ENCODE measurements at places on chromosomes 6 and 20.
A peak's percentile ranks its signal among the peaks of the same experiment; 100 is the strongest.

- no peak for DNase-seq
- peaks cover 93% of the 10 kb centered on the region for H3K27me3 ChIP-seq
- no peak overlapping the region for H3K27ac ChIP-seq
- no peak overlapping the region for H3K4me3 ChIP-seq
- H3K4me1 ChIP-seq: peaks cover 43% of the 10 kb centered on the region
Measured at GRCh38 chr6:30462482-30462881, 26.8 kb upstream of the HLA-E start.

DNA sequence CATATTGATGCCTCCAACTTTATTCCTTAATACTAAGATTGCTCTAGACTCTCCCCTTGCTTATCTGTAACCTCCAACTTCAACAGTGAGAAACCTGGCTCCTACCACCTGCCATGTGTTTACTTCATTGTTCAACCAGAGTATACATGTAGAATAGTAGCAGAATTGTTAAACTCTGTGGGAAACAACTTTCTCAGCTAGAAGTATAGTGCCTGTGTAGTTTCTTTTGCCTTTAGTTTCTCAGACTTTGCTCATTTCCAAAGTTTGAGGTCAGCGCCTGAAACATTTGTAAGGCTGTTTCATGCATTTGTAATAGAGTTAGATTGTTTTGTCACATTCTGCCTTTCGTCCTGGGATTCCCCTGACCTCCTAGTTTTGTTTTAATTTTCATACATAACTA is 34.9 kb upstream of the HECA start:
- H3K27ac ChIP-seq: no peak overlapping the region
- DNase-seq: no peak
- peaks cover 4% of the 10 kb centered on the region for H3K27me3 ChIP-seq
- no peaks in the 10 kb centered on the region for H3K36me3 ChIP-seq

DNA sequence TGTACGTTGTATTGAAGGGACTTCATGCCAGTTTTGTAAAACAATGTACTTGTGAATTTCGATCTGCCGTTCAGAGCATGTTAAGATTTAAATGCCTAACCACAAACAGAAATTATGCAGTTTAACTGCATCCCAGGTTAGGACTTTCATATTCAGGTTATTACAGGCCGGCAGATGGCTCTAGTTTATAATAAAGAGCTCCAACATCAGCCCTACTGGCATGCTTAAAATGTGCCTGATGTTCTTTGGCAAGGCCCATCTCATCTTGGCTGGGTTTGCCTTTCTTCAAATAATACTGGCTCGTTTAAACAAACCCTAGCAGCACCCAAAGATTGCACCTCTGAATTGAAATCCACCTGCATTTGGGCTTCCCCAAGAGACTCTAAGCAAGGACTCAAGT is 169.3 kb upstream of the RIN2 start:
- H3K27ac ChIP-seq: no peak overlapping the region
- no peaks in the 10 kb centered on the region for H3K36me3 ChIP-seq
- no peak for DNase-seq
- peaks cover 2% of the 10 kb centered on the region for H3K4me1 ChIP-seq
- H3K4me3 ChIP-seq: no peak overlapping the region

GRCh38 chr6:11672256-11672655 is 106.3 kb downstream of the ADTRP start:
- H3K27ac ChIP-seq: no peak overlapping the region
- no peak for DNase-seq
- H3K4me1 ChIP-seq: peaks cover 10% of the 10 kb centered on the region
- H3K36me3 ChIP-seq: peaks cover 3% of the 10 kb centered on the region
- H3K4me3 ChIP-seq: no peak overlapping the region

- H3K36me3 ChIP-seq: no peaks in the 10 kb centered on the region
- no peak for DNase-seq
- H3K27me3 ChIP-seq: no peaks in the 10 kb centered on the region
- peaks cover 2% of the 10 kb centered on the region for H3K4me1 ChIP-seq
- H3K27ac ChIP-seq: no peak overlapping the region
Measured at GRCh38 chr6:15158821-15159619, 86.8 kb upstream of the JARID2 start.

DNA sequence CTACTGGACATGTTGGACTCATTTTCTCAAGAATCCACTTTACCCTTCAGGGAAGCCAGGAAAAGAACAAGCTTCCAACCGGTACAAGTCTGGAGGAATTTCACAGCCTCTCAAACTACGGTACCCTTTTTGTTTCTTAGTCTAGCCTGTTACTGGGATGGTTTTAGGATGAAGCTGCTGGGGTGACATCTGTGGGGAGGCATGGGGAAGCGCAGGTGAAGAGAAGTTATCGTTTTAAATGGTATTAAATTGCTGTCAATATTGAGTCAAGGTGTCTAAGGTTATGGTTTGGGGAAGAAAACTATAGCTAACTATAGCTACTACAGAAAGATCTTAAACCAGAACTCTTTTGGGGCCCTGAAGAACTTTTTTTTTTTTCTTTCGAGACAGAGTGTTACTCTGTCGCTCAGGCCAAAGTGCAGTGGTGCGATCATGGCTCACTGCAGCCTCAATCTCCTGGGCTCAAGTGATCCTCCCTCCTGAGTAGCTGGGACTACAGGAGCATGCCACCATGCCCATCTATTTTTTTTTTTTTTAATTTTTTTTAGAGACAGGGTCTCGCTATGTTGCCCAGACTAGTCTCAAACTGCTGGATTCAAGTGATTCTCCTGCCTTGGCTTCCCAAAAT is 128.7 kb downstream of the RIN2 start:
- peaks cover 56% of the 10 kb centered on the region for H3K27me3 ChIP-seq
- no peak for DNase-seq
- no peak overlapping the region for H3K27ac ChIP-seq
- H3K4me1 ChIP-seq: peaks cover 10% of the 10 kb centered on the region
- H3K4me3 ChIP-seq: no peak overlapping the region

DNA sequence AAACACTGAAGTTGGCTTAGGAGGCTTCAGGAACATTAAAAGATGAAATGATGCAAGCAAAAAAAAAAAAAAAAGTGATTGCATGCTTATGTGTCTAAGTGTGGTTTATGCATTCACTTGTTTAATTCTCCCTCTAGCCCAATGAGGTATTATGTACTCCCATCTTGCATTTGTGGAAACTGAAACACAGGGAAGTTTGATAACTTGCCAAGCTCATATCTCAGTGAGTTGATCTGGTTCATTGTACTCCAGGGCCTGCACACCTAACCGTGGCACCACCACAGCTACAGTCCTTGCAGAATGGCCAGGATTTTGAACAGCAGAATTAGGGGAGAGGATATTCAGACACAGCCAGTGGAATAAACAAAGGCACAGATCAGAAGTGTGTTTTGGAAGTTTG is 251.2 kb downstream of the TBC1D7 start:
- no peaks in the 10 kb centered on the region for H3K4me1 ChIP-seq
- H3K36me3 ChIP-seq: no peaks in the 10 kb centered on the region
- no peak overlapping the region for H3K4me3 ChIP-seq
- no peaks in the 10 kb centered on the region for H3K27me3 ChIP-seq

DNA sequence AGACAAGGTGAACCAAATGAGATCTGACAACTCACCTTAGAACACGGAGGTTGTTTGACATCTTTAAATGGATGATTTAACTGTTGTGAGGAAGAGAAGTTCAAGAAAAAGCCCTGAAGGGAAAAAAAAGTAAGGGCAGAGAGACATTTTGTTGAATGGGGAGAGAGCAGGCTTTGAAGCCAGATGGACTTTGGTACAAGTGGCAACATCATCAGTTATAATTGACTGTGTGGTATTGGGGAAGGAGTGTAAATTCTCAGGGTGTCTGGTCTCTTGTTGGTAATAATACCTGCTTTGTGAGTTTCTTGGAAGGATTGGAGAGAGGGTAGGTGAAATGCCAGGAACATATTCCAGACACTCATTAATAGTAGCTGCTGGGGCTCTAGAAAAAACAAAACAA is 21.6 kb downstream of the OGFRL1 start:
- no peak overlapping the region for H3K4me3 ChIP-seq
- H3K4me1 ChIP-seq: peaks cover 10% of the 10 kb centered on the region
- no peak overlapping the region for H3K27ac ChIP-seq
- H3K36me3 ChIP-seq: peaks cover 10% of the 10 kb centered on the region
- no peak for DNase-seq
- H3K27me3 ChIP-seq: no peaks in the 10 kb centered on the region

- no peaks in the 10 kb centered on the region for H3K36me3 ChIP-seq
- no peaks in the 10 kb centered on the region for H3K27me3 ChIP-seq
- no peak overlapping the region for H3K4me3 ChIP-seq
- H3K4me1 ChIP-seq: no peaks in the 10 kb centered on the region
- H3K27ac ChIP-seq: no peak overlapping the region
Measured at GRCh38 chr6:71510057-71510713, 221.6 kb downstream of the OGFRL1 start.

GRCh38 chr6:89117211-89118108 is at the start of gene SRSF12:
TSS of gene SRSF12 (minus strand) at chr6:89118071. CDS start at chr6:89117887, 184 bp downstream.
- H3K36me3 ChIP-seq: peaks cover 2% of the 10 kb centered on the region
- peaks cover 5% of the 10 kb centered on the region for H3K4me1 ChIP-seq
- peak within 1 kb of the TSS; percentile 37 for H3K27ac ChIP-seq
- peaks cover 5% of the 10 kb centered on the region for H3K27me3 ChIP-seq

- H3K27ac ChIP-seq: no peak overlapping the region
- peaks cover 15% of the 10 kb centered on the region for H3K27me3 ChIP-seq
- H3K4me1 ChIP-seq: no peaks in the 10 kb centered on the region
- H3K4me3 ChIP-seq: no peak overlapping the region
- DNase-seq: no peak
Measured at GRCh38 chr20:1286267-1287024, 20.4 kb downstream of the SNPH start.

GRCh38 chr20:9021216-9021615 is 47.7 kb upstream of the PLCB4 start:
- H3K4me1 ChIP-seq: peaks cover 3% of the 10 kb centered on the region
- DNase-seq: no peak
- H3K36me3 ChIP-seq: no peaks in the 10 kb centered on the region
- no peak overlapping the region for H3K27ac ChIP-seq
- no peaks in the 10 kb centered on the region for H3K27me3 ChIP-seq
- H3K4me3 ChIP-seq: no peak overlapping the region

- H3K27ac ChIP-seq: peak overlapping the region; percentile 75
- H3K4me3 ChIP-seq: peak overlapping the region; percentile 46
- H3K27me3 ChIP-seq: no peaks in the 10 kb centered on the region
- H3K4me1 ChIP-seq: peaks cover 83% of the 10 kb centered on the region
Measured at GRCh38 chr6:347232-347631, 44.3 kb upstream of the IRF4 start.

GRCh38 chr6:129188795-129189194 is 305.9 kb downstream of the LAMA2 start:
- H3K27me3 ChIP-seq: no peaks in the 10 kb centered on the region
- no peak overlapping the region for H3K27ac ChIP-seq
- H3K4me3 ChIP-seq: no peak overlapping the region
- H3K4me1 ChIP-seq: no peaks in the 10 kb centered on the region

DNA sequence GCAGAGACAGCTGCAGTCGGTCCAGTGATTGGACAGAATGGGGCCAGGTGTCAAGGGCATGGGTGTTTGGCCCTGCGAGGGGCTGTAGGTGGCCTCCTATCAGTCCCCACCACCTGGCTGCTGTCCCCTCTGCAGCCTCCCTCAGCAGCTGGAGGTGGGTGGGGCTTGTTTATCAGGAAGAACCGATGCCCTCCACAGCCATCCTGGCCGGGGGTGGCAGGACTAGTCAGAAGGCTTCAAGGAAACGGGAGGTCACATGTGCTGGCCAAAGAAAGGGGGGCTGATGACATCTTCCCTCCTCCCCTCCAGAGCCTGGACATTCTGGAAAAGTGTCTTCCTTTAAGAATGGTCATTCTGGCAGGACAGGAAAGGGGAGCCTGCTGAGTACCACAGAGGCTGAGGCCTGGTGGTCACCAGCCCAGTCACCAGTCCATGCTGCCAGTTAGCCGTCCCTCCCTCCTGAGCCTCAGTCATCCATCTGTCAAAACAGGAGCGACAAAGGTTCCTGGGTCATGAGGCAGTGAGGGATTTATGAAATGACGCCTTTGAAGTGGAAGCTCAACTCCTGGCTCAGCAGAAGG is 4.1 kb downstream of the FAM210B start:
- H3K36me3 ChIP-seq: no peaks in the 10 kb centered on the region
- H3K27ac ChIP-seq: no peak overlapping the region
- H3K4me1 ChIP-seq: peaks cover 13% of the 10 kb centered on the region
- no peak overlapping the region for H3K4me3 ChIP-seq
- DNase-seq: no peak
- no peaks in the 10 kb centered on the region for H3K27me3 ChIP-seq

DNA sequence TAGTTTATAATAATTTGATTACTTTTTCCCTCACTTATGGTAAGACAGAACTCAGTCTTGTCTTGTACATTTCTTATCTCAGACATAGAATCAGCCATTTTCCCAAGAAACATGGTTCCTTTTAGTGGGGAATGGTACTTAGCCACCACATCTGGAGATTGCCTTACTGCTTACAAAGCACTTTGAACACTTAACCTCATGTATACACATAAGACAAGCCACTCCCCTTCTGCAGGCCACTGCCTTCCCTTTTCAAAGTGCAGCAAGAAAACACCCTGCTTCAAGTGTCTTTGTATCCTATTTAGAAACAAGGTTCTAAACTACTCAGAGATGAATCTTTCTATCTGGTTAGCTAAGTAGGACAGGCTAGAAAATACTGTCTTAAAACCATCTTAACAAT is 159.2 kb downstream of the UBE3D start:
- no peaks in the 10 kb centered on the region for H3K4me1 ChIP-seq
- no peaks in the 10 kb centered on the region for H3K27me3 ChIP-seq
- H3K36me3 ChIP-seq: peaks cover 14% of the 10 kb centered on the region
- DNase-seq: no peak
- H3K4me3 ChIP-seq: no peak overlapping the region

DNA sequence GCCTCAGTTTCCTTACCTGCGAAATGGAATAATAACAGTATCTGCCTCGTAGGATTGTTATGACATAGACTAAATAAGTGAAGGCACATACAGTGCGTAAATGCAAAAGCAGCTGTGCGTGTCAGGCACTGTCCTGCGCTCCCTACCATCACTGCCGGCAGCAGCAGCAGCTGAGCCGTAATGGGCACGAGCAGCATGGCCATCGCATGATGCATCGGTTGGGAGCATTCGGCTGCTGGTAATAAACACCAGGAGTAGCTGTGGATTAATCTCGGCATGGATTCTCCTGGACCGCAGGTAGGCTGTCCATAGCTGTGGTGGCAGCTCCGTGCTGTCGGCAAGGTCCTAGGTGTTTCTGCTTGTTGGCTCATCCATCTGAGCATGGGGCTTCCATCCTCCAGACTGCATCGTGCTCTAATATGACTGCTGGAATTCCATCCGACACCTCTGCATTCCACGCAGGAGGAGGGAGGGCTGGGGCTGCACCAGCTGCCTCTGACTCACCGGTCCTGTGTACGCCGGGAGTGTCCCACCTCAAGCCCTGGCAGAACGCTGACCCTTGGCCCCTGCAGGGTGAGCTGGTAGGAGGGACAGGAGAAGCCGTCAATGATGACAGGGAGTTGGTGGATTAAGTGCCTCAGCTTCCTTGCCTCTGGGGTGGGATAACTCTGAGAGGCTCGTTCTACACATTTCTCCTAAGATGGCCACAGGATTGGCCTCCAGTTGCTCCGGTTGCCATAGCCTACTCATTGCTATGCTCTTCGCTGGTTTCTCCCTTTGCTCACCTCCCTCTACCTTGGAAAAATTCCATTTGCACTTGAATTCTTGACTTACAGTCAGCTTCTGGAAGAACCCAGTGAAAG is 100.9 kb upstream of the PMEPA1 start:
- H3K27ac ChIP-seq: no peak overlapping the region
- peaks cover 46% of the 10 kb centered on the region for H3K27me3 ChIP-seq
- H3K4me3 ChIP-seq: no peak overlapping the region
- DNase-seq: no peak

All from stimulated activated naive B cell treated with anti-CD40 and anti-IgM and Interleukin-4, amounts not matched to agents 10 μg/mL and 1 μg/mL and 100 μg/mL, for 72 hours (primary cell).